Brain pericyte (primary cell): ENCODE measurements at places on chromosomes 11 and 22.

DNA sequence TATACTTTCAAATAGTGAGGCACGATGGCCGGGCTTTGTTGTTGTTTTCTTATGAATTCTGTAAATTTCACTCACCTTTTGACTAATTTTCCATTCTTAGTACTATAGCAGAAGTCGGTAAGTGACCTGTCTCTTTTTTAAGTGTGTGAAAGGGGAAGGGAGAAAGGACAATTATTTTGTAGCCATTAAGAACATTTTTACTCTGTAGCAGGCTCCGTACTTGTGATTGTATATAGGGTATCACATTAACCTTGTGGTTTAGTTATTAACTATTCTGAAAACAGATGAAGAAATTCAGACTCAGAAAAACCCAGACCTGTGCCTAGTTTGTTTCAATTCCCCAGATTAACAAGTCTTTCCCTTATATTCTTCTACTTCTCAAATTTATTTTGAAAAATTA is 78.7 kb downstream of the CASP12 start:
- DNase-seq, result no peak

DNA sequence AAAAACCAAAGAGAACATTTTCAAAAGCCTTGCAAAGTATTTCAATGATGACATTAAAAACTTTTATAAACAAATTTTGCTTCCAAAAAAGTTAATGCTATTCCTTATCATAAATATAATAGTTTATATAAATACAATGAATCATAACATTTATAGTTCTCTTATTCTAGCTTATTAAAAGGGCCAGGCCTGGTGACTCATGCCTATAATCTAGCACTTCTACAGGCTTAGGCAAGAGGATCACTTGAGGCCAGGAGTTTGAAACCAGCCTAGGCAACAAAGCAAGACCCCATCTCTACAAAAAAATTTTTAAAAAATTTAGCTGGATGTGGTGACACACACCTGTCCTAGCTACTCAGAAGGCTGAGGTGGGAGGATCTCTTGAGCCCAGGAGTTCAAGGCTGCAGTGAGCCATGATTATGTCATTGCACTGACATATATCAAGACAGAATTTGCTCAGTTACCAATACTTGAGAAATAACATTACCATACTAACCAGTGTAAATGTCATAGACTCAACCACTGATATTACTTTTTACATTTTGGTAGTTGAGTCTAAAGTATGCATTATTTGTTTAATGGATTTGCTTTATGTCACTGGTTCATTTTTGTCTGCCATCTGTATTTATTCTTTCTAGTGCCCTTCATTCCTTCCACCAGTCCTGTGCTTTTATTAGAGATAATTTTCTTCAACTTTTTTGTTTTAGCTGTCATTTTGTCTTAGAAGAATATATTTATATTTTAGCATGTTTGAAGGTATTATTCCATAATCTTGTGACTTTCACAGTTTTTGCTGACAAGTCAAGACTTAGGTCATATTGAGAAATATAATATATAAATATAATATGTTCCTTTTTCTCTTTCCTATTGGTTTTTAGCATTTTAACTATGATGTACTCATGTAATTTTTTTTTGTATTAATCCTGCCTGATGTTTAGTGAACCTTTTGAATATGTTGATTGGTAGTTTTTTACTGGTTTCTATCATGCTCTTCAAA is 56.2 kb downstream of the CYP2R1 start:
- DNase-seq, result no peak

DNA sequence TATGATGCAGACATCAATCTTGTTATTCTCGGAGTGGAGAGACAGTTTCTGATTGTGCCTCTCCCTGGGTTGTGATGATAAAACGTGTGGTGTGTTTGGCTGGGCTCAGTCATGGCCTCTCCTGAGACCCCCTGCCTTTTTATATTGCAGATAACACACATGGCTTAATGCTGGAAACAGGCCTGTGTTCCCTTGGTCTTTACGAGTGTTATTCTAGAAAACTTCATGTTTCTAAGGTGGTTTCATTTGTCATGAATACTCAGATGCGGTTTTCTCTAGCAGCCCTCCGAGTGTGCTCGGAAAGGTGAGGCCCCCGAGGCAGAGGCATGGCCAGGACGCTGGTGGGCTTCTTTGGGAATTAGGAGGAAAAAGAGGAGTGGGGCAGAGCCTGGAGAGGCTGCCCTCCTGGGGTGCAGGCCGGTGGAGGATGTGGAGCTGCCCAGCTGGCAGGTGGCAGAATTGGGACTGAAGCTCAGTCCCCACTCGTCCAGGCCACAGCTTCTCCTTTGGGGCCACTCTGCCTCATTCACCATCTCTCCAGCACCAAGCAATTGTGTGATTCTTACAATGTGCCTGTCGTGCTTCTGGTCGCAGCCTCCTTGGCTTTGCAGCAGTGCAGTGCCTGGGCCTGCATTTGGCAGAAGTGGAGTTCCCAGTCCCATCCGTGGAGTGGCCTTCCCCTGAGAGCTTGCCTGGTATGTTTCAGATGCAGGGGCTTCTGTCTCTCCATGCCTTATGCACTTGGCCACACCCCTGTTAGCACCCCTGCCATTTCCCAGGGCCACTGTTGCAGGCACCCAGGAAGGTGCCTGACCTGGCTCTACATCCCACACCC is 309.6 kb downstream of the TBC1D22A start:
- no peak for DNase-seq

DNA sequence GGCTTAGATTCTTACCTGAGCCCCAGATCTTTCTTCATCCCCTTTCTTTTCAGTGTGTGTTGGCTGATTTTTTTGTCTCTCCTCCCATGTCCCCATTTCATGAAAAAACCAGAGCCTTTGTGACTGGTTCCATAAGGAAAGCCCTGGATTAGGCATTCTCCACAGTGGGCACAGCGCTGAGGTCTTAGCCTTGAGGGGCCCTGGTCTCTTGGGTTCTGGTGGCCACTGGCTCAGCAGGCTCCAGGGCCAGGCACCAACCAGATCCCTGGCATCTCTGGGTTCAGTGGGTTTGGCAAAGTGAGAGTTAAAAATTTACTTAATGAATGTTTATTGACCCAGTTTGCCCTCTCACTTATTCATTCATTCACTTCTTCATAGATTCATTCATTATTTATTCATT is 49.5 kb upstream of the ACCSL start:
- no peak for DNase-seq

DNA sequence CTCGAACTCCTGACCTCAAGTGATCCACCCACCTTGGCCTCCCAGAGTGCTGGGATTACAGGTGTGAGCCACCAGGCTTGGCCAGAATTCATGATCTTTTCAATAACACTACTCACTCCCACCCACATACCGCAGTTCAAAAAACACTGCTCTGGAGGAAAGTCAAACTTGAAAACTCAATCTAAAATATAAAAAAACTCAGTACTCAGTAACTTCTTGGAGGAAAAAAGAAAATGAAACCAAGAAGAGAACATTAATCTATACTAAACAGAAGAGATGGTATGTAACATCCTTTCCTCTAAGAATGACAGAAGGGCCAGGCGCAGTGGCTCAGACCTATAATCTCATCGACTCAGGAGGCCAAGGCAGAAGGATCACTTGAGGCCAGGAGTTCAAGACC is 58.3 kb downstream of the MRTFA start:
- DNase-seq, result no peak

- DNase-seq, result no peak
These were observed 32.7 kb upstream of the GLYATL1B start for GRCh38 chr11:59053387-59053786.

GRCh38 chr11:70568035-70568813 is 169.9 kb downstream of the CTTN start:
- no peak for DNase-seq

DNA sequence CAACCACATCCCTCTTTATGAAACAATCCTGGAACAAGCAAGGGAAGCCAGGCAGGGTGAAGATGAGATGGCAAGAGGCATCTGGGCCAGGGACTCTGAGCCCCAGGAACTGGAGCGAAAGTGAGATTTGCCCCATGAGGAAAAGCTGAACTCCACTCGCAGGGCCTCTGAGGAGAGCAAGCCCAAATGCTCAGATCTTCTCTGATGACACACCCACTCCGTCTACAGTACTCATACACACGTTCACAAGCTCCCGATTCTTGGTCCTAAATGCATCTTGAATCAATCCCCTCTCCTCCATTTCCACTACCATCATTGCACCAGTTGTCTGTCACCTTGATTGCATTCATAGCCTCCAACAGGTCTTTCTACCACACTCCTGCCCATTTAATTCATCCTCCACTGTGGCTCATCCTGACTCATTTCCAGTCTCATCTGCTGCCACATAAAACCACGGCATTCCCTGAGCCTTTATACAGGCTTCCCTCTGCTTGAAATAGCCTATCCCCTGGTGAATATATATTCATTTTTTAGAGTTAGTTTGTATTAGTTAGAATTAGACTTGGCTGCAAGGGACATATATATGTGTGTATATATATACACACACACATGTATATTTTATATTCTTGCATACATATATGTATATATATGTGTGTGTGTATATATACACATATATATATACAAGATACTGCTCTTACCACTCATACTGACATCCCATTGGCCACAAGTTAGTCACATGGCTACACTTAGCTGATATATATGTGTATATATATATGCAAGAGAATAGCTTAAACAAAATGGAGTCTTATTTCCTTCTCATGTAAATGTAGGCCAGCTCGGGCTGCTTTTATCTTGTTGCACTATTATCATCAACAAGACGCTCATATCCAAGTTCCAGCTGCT is 1.4 kb upstream of the APOA5 start:
- DNase-seq, result no peak

- no peak for DNase-seq
These were observed 56.6 kb downstream of the BMAL1 start for GRCh38 chr11:13334034-13334786.

DNA sequence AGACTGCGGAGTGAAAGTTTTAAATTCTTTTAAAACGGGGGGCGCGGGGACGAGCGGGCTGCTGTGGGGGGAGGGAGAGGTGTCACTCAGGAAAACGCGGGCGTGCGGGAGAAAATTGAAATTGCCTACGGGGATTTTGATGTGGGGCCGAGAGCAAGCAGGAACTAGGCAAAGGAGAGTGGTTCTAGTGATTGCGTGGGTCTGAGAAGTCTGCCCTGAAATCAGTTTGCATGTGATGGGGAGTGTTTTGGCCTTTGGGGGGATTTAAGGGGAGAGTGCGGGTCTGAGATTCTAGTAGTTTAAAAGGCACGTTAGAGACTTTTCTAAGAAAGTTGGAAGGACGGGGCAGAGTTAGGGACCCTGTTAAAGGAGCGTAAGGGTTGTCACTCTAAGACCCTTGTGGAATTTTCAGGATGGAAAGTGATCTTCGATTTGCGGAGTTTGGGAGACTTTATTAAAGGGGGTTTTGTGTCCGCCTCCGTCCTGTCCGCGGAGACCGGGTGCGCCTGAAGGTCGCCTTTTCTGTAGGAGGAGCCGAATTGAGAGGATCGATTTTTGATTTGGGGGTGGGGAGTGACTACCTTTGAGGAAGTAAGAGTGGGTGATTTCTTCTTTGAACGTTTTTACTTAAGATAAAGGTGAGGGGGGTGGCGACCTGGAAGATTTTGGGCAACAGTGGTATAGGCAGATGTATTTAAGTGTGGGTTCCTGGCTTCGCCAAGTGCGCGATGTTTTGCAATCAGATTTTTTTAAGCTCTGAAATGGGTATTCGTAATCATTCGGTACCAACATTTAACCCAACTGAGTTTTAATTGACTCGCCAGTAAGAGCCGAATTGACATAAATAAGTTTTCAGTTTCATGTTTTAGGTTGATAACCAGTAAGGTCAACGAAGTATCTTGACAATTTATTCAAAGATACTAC is 1.1 kb downstream of the EED start:
- DNase-seq, result no peak

GRCh38 chr11:112310848-112311247 is 50.2 kb upstream of the PLET1 start:
- no peak for DNase-seq

DNA sequence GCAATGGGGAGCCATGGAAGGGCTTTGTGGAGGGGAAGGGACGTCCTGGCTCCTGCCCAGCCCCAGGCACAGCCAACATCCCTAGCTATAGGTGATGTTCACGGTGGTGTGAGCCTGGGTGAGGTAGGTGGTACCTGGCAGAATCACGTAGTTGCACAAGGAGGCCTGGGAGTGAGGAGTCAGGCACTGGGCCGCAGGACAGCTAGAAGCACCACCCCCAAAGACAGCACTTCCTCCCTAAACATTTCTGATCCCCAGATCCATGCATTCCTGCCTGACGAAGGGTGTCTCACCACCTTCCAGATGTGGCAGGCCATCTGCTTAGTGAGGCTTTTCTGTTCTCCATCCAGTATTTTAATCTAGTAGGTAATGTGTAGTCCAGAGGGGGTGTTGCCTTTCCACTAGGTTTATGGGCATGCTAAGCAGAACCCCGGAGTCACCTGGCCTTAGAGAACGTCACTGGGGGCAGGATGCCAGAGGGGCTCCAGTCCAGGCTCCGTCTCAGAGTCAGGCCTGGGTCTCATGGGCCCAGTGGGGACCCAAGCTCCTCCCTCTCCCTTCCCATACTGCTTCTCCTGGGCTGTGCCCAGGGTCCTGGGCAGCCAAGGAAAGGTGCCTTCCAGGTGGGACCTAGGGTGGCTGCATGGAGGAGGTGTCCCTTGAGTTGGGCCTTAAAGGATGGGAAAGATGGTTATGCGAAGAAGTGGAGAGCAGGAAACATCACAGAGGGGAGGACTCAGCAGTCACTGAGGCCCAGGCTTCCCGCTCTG is 56.2 kb downstream of the OTOG start:
- DNase-seq, result no peak

GRCh38 chr11:75981546-75981945 is 166.5 kb downstream of the UVRAG start:
- DNase-seq, result no peak

DNA sequence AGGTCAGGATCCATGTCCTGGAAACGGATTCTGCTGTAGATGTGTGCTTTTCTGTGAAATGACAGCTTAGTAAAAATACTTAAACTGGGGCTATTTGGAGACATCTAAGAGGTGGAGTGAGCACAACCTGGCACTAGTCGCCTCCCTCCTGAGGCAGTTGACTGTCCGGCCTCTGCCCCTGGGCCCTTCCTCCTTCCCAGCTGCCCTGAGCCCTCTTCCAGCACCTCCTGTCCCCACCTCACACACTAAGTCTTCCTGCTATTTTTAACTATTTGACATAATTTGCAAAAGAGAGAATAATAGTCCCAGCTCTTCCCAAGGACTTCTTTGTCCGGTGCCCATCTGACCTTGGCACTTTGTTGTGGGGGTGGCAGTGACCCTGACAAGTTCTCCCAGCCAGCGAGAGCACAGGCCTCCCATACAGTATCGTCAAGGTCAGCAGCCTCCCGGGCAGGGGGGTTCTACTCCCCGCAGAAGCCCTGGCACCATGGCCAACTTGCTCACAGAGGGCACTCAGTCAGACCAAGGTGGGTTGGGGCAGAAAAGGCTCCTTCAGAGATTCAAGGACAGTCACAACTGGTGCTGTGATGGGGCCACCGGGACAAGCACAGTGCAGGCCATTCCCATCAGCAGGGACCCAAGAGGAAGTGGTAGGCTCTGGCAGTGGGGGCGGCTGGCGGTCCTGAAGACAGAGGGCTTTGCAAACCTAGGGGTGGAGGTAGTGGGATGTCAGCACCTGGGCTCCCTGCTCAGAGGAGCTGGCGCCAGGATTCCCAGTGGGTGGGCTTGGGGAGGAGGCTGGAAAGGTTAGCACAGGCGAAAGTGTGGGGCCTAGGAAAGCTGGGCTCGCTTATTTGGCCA is 5.5 kb upstream of the NEAT1 start:
- no peak for DNase-seq

GRCh38 chr22:46071451-46072109 is 78.7 kb upstream of the PPARA start:
- DNase-seq, result peak; percentile 74

GRCh38 chr22:25566898-25567235 is 2.4 kb downstream of the GRK3 start:
- DNase-seq, result no peak

- no peak for DNase-seq
These were observed 23.2 kb downstream of the TAF1D start for GRCh38 chr11:93718057-93718563.
